ENCODE measurements at places on chromosomes 7 and 10.

DNA sequence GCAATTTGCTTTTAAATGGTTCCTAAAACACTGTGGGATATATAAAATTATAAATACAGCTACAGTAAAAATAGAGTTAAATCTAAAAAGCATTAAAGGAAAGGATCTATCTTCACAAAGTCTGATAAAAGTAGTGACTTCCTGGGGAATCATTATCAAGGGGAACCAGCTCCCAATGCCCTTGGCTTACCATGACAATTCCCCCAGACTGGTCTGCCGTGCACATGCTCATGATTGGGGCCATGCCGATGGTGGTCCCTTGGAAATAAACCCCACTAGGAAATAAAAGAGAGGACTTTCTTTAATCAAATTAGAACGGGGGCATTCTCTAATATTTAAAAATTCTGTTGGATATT, 201.8 kb downstream of the FANK1 start:
- DNase-seq = no peak

DNA sequence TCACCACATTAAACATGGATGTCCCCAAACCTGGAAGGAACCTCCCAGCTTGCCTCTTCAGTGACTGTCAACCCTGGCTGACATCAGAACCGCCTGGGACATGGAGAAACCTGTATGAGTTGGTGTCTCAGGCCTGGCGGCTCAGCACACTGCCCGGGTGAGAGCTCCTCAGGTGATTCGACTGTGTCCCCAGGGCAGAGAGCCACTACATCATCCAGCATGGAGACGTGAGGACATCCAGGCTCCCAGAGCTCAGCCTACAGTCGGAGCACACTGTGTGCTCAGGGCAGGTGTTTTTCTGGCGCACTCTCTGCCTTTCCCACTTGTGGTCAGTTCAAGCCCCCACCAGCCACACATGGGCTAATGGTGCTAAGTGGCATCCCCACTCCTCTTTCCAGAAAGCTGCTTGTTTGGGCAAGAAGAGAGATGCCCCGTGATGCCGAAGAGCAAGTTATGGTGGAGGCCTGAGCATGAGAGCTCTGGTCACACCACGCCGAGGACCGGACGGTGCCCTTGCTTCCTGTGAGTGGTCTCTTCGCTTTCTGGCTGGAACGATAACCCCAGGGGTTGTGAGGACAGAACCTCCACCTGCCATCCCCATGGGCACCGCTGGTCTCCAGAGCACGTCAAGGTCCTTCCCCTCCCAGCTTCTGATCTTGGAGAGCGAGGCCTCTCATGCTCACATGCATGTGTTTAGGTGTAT, 38.5 kb downstream of the AMZ1 start:
- DNase-seq = no peak

DNA sequence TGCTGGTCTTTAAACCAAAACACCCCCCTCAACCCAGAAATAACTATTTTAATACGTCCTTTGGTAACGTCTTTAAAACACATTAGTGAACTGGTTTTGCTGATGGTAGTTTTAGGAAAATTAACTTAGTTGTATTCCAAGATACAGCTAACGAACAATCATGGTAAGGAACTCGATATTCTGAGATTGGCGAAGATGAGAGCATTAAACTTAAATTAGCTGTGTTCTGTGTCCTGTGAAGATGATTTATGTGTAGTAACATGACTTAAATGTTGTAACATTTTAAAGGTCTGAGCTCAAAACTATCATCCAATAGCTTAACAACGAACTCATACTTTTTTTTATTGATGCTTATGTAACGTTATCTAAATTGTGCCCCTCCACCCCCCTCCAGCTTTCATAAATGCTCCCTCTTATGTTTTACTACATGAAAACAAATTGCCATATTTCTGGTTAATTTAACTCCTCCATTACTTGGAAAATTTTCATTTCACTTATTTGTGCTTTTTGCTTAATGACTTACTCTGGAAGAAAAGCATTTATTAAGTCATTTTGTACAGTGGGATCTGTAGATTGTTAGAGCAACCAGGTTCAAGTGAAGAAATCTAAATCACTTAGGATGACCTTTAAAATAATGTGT, 1.7 kb downstream of the SDK1 start:
- DNase-seq = no peak

- DNase-seq = no peak
Observed at GRCh38 chr10:3987143-3987974, 202.3 kb upstream of the KLF6 start.

GRCh38 chr7:132380059-132380458, 196.2 kb downstream of the PLXNA4 start:
- DNase-seq = no peak

GRCh38 chr10:16948361-16948760, 131.1 kb upstream of the RSU1 start:
- peak; percentile 42 for DNase-seq

DNA sequence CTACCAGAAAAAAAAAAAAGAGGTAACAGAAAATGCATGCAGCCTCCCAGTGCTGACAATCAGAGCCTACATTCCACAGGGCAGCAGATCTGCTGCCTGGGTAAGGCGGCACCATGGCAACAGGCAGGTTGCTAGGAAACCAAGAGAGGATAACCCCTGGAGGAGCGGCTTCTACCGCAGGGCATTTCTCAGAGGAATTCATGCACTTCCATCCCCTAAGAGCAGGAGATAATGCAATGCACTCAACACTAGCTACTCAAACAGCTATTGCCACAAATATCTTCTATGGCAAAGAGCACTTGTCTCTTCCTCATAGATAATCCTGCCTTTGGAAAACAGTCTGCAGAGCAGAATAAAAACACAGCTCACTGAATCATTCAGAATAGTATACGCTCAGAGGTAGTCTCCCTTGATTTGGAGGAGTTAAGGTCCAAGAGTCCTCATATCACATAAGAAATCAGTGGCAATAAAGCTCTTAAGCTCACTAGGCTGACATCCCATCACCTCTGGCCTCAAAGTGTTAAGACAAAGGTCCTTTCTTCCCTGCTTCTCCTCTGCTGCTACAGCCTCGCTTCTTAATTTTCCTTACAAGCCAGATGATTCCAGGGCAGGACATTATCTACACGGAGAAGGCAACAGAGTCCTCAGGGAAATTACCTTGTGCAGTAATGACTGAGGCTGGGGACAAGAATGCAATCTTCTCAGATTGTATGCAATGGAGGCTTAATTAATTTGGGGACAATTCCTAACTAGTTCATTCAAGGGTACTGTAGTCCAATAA, 10.7 kb downstream of the PSAP start:
- no peak for DNase-seq

- peak; percentile 52 for DNase-seq
Observed at GRCh38 chr10:43409385-43410109, 561 bp upstream of the HNRNPF start.

- DNase-seq = no peak
Observed at GRCh38 chr7:1137517-1138167, 22.4 kb downstream of the ZFAND2A start.

- no peak for DNase-seq
Observed at GRCh38 chr7:133437544-133437943, 184.7 kb downstream of the EXOC4 start.

DNA sequence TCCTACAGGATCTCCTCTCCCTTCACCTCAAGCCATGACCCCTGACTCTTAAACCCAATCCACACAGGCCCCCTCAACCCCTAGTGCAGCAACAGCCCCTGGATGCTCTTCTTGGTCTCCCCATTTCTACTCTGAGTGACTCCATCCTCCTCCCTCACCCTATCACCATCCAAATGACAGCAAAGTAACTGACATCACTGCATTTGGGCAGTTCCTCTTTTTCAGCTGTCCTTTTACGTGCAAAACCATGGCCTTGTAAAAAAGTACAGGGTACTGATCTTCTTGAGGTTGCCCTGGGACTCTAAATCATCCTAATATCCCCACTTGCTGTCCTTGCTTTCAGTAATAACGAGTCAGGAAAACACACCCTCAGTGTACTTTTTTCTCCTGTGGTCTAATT, 454.9 kb downstream of the ADRA2A start:
- no peak for DNase-seq

GRCh38 chr7:159198016-159198724, 53.5 kb upstream of the VIPR2 start:
- no peak for DNase-seq

GRCh38 chr7:149790146-149790548, 16.8 kb upstream of the ZNF467 start:
- peak; percentile 28 for DNase-seq

DNA sequence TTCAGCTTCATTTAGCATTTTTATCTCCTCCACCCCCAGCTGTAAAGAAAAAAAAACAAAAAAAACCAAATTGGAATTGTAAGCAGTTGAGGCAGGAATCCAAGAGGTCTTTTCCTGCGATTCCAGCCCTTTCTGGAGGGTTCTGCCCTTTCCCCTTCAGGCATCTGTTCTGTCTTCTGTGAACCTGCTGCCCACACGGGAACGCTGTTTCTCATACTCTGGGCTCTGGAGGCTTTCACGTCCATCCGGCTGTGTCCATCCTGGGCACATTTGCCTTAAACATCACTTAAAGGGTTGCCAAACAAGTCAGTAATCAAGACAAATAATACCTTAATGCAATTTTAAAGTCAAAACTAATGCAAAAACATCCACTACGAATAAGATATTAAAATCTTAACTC, 302.8 kb upstream of the PITRM1 start:
- DNase-seq = no peak

DNA sequence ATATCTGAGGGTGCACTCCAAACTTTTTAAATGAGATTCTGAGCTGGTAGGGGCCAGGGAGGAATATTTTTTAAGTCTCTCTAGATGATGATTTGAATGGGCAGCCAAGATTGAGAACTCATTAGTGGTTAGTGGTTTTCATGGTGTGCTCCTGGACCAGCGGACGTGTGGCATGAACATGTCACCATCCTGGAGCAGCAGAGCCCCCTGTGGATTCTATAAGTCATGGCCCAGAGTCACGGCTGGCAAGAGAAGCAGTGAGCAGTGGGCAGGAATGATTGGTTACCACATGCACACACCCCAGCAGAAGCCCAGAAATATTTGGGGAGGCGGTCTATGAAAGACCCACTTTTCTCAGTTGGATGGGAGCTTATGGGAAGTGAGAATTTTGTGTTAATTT, 21.2 kb upstream of the UCN3 start:
- no peak for DNase-seq

DNA sequence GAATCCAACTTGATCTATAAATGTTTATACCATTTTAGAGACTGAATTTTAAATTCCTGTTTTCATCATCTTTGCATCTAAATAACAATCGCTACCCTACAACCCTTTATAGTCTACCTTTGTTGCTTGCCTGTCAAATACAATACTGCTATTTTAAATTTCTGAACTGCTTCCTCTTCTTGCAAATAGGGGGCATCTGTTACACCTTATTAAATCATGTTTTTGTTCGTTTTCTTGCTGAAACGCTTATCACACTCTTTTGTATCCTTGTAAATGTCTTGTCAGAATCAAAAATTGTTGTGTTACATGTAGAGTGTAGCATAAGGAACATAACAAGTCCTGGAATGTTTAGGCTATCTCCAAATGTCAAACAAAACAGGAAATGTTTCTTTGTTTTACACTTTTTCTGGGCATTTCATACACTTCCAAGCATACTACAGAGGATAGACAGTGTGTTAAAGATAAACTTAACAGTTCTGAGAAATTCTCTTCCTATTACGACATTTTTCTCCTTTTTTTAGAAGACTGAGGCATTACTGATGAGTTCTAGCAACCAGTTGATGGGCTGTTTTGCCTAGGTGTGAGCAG, 281.3 kb downstream of the GPR158 start:
- no peak for DNase-seq

DNA sequence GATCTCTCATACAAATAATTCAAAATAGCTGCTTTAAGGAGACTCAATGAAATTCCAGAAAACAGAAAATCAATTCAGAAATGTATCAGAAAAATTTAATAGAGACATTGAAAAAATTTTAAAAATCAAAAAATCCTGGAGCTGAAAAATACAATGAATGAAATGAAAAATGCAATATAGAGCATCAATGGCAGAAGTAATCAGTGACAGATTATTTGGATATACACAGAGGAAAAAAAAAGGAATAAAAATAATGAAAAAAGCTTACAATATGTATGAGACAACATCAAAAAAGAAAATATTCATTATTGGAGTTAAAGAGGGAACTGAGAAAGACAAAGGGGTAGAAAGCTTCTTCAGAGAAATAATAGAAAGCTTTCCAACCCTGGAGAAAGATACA, 122.9 kb upstream of the KLF14 start:
- DNase-seq = no peak

DNA sequence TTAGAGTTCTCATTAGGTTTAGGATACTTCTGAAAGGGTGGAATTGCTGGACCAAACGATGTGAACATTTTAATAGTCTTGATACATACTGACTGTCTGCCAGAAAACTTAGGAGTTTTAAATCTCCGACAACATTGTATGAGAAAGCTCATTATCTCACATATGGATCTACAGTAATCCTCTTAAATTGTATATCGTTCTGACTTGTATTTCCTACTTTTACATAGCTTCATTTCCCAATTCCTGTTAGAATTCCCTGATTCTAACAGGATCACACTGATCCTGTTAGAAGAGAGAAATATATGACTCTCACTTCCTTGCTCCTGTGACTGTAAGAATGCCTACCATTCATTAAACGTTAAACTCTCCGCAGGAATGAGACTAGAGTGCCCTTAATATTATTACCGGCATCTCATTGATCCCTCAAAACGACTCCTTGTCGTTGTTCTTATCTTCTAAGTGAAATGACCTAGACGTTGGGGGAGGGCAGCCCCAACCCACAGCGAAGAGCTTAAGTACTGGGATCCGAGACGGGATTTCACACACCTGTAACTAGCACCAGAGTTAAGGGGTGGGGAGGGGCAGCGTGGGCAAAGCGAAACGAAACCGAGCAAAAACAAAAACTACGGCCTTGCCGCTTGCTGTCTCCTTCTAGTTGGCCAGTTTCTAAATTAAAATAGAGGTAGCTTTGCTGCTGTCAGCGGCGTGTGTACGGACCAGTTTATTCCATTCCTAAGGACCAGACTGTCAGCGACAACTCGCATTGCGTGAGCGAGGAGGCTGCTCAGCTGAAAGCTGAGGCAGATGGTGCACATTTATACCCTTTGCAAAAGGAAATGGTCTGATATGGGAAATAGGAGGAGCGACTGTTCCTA, 678 bp upstream of the TMEM106B start:
- no peak for DNase-seq

DNA sequence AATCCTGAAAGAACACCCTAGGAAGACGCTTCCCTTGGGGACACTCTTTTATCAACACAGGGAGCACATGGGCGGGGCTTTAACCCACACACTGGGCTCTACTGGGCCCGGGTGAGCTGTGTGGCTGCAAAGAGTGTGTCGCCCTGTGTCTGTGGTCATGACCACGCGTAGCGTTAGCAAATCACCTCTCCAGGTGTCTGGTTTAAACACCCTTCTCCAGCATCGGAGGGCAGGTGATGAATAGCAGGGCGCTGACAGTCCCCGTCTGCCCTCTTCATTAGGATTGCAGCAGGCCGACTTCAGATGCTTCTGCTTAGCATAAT, 127.7 kb downstream of the ADARB2 start:
- no peak for DNase-seq

- no peak for DNase-seq
Observed at GRCh38 chr7:144391823-144392255, 11.7 kb downstream of the NOBOX start.

GRCh38 chr10:119445311-119445934, 97.1 kb downstream of the RGS10 start:
- peak; percentile 91 for DNase-seq

All from T-helper 9 cell (primary cell).